ENCODE measurements at places on chromosomes 13 and 19.

GRCh38 chr13:87333599-87333998, 337.6 kb upstream of the SLITRK5 start:
- no peak for DNase-seq

- no peak for DNase-seq
These were observed 6.4 kb upstream of the F7 start for GRCh38 chr13:113099142-113099541.

- DNase-seq = peak; percentile 62
These were observed 920 bp upstream of the TIMM13 start for GRCh38 chr19:2428321-2428690.

DNA sequence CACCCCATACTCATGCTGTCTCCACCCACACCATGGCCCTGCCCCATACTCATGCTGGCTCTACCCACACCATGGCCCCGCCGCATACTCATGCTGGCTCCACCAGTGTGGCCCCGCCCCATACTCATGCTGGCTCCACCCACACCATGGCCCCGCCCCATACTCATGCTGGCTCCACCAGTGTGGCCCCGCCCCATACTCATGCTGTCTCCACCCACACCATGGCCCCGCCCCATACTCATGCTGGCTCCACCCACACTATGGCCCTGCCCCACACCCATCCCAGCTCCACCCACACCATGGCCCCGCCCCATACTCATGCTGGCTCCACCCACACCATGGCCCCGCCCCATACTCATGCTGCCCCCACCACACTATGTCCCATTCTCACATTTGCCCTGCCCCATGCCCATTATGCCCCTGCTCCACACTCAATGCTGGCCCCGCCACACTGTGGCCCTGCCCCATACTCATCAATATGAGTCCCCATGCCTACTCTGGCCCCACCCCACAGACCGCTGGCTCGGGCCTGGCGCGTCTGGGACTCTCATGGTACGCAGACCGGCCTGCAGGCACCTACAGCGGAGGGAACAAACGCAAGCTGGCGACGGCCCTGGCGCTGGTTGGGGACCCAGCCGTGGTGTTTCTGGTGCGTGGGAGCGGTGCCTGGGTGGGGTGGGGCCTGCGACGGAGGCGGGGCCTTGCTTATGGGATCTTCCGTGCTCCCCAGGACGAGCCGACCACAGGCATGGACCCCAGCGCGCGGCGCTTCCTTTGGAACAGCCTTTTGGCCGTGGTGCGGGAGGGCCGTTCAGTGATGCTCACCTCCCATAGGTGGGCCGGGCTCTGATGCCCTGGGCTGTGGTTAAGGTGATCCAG, 3.7 kb upstream of the ARHGAP45 start:
- DNase-seq = peak; percentile 45

- DNase-seq = no peak
These were observed 22.4 kb upstream of the ARHGEF7 start for GRCh38 chr13:111092685-111093084.

- no peak for DNase-seq
These were observed 78.7 kb upstream of the TNFSF11 start for GRCh38 chr13:42495255-42495654.
